ENCODE measurements at places on chromosomes 11 and 22.

DNA sequence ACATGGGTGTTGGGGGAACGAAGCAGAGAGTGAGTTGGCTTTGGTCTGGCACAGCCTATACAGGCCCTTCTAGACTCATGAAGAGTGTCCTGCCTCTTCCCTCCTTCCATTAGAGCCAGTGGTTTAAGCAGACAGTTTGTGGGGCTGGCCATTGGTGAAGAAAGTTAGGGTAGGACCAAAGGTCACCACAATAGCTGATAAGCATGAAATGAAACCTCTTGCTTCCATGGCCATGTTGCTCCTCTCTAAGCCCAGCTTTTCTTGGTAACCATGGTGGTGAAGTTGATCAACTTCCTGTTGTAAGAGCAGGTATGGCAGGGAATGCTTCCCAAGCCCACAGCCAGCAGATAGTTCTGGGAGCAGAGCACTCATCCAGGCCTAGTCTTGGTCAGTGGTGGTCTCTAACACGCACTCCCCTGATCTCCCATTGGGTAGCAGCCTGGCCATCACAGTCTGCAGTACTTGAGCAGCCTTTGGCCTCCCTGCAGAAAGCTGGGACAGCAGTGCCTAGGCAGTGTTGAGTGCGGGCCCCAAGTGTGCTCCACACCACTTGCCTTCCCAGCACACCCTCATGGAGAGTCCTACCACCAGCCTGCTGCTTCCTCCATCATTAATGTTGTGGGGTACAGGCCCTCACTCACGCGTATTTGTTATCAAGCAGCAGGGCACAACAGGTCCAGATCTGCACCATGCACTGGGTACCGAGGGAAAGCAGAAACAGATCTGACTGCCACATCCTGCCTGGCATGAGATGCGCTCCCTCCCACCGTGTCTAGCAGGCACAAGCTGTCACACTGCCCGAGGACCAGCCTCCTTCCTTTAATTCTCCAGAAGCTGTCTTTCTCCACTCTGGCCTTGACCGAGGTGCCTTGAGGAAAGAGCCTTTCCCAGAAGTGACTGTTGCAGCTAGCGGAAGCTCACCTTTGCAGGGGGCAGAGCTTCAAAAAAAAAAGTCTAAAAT lies 65.8 kb upstream of the SUSD2 start:
- DNase-seq: no peak

DNA sequence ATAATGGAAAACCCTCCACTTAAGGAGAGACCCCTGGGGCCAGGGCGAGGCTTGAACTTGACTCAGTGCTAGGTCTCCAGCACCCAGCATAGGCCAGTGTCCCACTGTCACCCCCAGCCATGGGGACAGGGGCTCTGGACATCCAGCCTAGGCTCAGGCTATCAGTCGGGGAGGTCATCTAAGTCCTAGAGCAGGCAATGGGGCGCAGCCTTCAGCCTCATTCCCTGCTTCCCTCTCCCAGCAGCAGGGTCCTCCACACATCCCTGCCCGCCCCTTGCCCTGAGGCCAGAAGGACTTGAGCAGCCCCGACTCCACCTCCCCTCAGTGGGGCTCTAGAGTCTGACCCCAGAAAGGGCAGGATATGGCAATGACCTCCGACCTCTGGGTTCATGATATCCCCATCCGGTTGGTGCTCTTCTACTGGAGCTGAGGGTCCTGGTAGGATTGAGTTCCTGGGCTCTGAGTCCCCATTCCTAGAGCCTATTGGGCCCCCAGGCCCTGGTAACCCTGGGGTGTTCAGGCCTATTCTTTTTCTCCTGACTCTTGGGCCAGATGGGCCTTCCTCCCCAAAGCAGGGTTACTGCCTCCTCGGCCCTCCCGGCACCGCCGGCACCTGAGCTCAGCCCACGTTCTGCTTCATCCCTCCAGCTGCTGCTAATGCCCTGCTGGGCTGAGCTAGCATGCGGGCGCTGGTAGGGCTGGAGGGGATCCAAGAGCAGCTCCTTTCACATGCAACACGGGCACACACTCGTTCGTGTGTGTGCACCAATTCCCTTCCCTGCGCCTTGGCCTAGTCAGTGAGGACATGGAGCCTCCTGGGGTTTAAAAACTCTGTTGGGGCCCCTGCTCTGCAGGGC lies 4.4 kb downstream of the CST6 start:
- no peak for DNase-seq

DNA sequence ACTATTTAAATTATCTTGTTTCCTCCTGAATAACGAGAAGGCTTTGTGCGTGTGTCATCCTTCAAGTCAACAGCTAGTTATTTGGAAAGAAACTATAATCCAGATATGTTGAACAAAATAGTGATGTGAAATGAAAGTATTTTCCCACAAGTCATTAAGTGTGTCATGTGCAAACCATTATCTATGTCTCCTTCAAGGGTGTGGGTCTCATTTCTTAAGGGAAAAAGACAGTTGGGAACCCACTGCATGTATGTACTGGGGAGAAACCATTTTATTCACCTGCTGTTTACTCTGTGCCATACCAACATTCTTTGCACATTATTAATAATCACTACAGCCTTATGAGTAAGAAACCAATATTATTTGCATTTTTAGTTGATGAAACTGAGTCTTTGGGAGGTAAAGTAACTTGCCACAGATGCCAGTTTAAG lies 145.3 kb upstream of the CTSC start:
- no peak for DNase-seq

DNA sequence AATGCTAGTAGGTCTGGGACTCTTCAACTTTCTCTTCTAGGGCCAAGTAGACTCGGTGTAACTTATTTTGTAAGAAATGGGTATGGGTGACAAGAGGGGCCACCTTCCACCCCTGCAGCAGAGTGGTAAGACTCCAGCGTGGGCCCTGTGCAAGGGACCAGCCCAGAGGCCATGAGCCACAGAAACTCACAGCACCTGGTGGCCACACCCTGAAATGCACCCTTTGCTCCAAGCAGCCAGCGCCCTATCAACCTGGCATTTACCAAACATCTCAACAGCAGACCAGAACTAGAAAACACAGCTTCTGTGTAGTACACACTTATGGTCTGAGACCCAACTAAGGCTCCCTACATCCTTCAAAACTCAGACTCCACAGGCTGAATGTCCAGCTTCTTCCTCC lies 5.7 kb downstream of the CDCA5 start:
- peak; percentile 81 for DNase-seq

- no peak for DNase-seq
Measured at GRCh38 chr11:116457336-116458007, 315.3 kb downstream of the BUD13 start.

GRCh38 chr11:65891219-65892136 lies 1.0 kb downstream of the CCDC85B start:
- no peak for DNase-seq

- no peak for DNase-seq
Measured at GRCh38 chr11:12469451-12469850, 92.1 kb downstream of the PARVA start.

- no peak for DNase-seq
Measured at GRCh38 chr11:133024301-133024700, 508.0 kb downstream of the OPCML start.

DNA sequence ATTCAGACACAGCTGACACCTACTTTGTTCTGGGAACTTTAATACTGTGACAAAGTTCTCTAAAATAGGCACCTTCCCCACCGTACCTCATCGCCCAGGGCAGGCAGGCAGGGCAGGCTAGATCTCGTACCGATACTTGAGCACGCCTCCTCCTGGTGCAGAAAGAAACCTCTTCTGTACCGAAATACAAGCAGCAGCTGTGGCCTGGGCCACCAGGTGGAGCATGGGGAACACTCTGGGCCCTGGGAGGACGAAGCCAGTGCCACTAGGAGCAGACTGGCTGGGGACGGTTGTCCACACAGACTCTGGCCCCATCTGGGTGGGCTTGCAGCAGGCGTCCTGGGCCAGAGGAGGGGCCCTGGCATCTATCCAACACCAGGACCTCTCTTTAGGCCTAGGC lies 12.8 kb downstream of the PMM1 start:
- DNase-seq: peak; percentile 20

- no peak for DNase-seq
Measured at GRCh38 chr11:119384332-119384731, 2.8 kb upstream of the USP2 start.

DNA sequence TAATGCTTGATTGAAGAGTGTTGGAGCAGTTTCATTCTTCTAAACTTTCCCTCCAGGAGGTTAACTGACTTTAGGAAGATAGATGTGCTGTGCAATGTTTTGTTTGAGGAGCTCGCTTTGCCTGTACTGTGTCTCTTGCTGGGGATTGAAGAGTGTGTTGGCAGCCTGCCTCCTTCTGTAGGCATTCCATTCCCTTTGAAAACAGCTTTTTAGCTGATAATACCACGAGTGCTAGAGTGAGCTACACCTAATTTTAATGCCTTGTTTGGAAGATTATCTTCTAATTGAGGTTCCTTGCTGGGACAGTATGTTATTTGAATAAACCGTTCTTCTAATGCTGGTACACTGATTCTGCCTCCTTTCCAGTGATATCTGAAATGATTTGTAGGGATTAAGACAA lies 7.2 kb downstream of the DDX10 start:
- no peak for DNase-seq

DNA sequence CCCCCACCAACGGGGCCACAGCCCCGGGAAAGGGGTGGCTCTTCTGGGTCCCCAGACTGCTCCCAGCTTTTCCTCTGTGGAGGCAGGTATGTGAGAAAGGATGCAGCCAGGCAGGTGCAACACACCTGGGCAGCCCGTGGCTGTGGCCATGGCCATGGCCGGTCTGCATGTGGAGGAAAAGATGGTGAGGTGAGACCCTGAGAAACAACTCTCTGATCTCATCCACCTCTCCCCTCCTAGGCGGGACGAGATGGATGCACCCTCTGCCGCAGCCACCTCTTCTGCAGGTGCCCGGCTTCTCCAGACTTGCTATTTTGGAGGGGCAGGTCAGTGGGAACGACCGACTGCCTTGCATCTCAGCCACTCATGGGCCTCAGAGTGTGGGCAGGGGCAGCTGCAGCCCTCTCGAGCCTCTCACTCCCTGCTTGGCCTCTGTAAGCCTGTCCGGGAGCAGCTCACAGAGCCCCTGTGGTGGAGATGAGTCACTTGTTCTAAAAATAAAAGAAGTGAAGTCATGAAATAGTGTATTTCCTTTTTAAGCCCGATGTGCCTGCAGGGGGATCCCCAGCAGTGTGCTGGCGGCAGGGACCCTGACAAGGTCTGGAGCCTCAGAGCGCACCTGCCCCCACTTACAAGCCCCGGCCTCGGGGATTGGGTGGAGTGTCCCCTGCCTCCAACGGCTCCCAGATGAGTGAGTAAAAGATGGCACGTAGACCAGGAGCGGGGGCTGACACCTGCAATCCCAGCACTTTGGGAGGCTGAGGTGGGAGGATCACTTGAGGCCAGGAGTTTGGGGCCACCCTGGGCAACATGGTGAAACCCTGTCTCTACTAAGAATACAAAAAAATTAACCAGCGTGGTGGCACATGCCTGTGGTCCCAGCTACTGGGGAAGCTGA lies 10.7 kb downstream of the SMIM38 start:
- DNase-seq: peak; percentile 2

DNA sequence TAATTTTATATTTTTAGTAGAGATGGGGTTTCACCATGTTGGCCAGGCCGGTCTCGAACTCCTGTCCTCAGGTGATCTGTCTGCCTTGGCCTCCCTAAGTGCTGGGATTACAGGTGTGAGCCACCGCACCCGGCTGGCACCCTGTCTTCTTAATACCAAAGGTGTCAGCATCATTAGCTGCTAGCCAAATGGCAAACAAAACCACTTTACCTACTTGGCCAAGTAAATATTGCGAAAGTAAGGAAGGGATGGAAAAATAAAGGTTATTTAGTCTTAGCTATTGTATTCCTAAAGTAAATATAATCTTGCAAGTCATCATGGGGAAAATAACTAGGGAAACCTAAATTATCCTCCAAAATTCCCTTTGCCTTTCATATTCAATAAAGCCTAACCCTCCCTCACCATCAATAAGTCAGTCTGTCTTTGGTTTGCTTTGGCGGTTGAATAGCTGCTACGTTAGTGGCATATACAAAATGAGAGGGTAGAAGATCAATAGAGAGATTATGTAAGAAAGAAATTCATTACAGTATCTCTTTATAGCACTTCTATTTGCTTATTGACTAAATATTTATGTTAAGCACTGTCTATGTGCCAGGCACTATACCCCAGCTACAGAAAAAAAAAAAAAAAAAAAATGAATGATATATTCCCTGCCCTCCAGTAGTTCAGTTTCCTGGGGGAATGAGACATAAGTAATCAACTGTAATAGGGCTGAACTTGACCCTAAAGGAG lies 40.2 kb upstream of the CFAP300 start:
- no peak for DNase-seq

DNA sequence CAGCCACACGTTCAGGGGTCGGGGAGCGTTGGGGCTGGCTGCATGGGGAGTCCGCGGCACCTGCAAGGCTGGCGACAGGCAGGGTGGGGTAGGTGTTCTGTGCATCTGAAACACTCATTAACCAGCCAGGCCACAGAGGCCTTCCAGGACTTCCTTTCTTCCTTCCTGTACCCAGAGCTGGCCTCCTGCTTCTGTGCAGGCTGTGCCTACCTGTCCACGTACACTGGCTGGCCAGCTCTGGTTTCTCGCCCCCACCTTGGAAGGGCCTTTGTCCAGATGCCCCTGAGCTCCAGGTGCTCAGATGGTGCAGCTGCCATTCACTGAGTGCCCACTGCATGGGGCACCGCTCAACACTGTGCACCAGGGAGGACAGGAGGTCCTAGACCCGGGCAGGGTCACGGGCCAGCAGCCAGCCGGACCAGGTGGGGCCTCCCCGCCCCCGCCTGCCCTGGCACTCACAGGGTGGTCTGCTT lies 15.9 kb downstream of the TTLL12 start:
- no peak for DNase-seq

- no peak for DNase-seq
Measured at GRCh38 chr11:31803813-31804311, 7.3 kb downstream of the PAX6 start.

DNA sequence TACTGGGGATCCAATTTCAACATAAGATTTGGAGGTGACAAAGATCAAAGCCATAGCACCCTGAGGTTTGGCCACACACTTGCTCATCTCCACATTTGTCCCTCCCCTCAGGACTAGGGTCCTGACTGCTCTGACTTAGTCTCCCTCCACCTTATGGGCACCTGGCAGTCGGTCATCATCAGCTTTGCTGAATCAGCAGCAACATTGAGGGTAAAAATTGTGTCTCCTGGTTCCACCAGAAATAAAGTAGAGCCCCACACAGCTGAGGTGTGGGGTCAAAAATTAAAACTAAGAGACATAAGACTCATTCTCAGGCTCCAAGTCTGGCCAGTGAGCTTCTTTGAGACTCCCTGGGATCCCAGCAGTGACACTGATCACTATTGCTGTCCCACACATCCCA lies 56.2 kb downstream of the GGTLC2 start:
- no peak for DNase-seq

DNA sequence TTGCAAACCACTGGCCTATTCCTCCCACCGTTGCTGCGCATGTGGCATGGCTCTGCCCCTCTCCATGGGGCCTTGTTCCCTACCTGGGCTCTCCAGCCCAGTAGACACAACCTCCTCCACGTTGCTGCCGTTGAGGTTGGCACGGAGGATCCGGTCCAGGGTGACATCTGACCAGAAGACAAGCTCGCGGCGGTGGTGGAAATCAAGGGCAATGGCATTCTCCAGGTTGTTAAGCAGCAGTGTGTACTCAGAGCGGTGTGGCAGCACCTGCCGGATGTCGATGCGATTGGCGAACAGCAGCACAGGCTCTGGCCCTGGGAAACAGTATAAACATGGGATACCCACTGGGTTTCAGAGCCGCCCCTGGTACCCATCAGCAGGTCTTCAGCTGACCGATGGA lies 23.8 kb downstream of the LRP4 start:
- no peak for DNase-seq

GRCh38 chr11:123434262-123434661 lies 4.2 kb downstream of the GRAMD1B start:
- peak; percentile 47 for DNase-seq

- no peak for DNase-seq
Measured at GRCh38 chr11:65773784-65774411, 6.9 kb downstream of the AP5B1 start.

GRCh38 chr11:70569618-70569890 lies 171.2 kb downstream of the CTTN start:
- no peak for DNase-seq

All from CD4-positive, alpha-beta T cell treated with Interleukin-2 at 100 ng/mL for 4 hours (primary cell).